Nucleus accumbens (tissue), 56 donors: ENCODE measurements at places on chromosomes 1 and 21.

DNA sequence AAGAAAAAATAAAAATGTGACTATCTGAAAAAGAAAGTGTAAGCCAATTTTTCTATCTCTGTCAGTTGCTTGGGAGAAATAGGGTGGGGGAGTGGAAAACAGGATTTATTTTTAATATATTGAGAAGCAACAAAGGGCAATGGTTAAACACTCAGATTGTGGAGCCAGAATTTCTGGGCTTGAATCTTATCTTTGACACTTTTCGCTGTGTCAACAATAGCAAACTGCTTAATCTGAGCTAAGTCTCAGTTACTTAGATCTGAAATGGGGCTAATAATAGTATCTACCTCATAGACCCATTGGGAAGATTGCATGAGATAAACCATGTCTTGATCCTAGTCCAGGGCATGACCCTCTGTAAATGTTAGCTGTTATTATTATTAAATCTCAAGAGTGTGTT is 468.1 kb downstream of the ADGRL2 start:
- DNase-seq = no peak

- no peak for DNase-seq
These were observed 14.5 kb downstream of the PATJ start for GRCh38 chr1:61756773-61757172.

- no peak for DNase-seq
These were observed 42.9 kb upstream of the CD53 start for GRCh38 chr1:110829955-110830553.

- no peak for DNase-seq
These were observed 2.8 kb downstream of the MATN1 start for GRCh38 chr1:30720271-30721223.

- no peak for DNase-seq
These were observed 2.4 kb upstream of the RNU5D-1 start for GRCh38 chr1:44733365-44733764.

- no peak for DNase-seq
These were observed 112.2 kb downstream of the MAP3K21 start for GRCh38 chr1:233439721-233440120.

GRCh38 chr1:17014671-17015567 is 3.2 kb upstream of the ATP13A2 start:
- DNase-seq = no peak

DNA sequence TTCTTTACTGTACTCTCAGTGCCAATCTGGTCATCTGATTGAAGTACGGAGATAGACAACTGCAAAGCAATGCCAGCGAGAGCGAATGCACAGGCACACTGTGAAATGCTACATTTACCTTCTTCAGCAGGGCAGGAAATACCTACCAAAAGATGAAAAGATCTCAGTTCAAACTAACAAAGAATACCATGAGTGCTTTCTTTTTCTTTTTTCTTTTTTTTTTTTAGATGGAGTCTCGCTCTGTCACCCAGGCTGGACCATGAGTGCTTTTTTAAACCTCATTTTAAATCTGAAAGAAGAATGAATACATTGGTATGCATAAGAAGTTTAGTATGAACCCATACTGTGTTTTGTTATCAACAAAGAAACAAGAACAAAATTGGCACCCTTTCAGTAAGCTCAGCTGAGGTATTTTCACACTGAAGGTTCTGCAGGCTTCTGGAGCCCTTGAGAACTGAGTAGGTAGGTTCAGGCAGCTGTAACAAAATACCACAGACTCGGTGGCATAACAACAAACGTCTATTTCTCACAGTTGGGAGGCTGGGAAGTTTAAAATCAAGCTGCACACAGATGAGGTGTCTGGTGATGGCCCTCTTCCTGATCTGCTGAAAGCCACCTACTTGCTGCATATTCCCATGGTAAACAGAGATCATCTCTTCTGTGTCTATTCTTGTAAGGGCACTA is 1.7 kb upstream of the CHI3L2 start:
- no peak for DNase-seq
